Daoy (cell line): ENCODE measurements at places on chromosomes 16 and 17. TPM values are rescaled to one million over a fixed set of nuclear protein-coding genes. Genes with fewer than 3 reads are reported as not detected.
A peak's percentile ranks its signal among the peaks of the same experiment; 100 is the strongest.

The BEAN1 gene
- total RNA-seq = 0.21 TPM in 1 of 2 replicates, not detected in the other

The CACNG1 gene
- total RNA-seq = not detected in 2 replicates

The ARHGAP44 gene
- 4.6 and 5.7 TPM in 2 replicates for total RNA-seq

The HBA1 gene
- total RNA-seq = not detected in 2 replicates

GRCh38 chr16:15829460-15829859 lies 27.4 kb downstream of the MYH11 start:
- DNase-seq = no peak

GRCh38 chr17:68145088-68145487 lies 102.8 kb upstream of the AMZ2 start:
- no peak for DNase-seq

- peak; percentile 25 for DNase-seq
Observed at GRCh38 chr17:6286233-6286632, 148.7 kb downstream of the AIPL1 start.
